ENCODE measurements at places on chromosomes 12 and 14.

DNA sequence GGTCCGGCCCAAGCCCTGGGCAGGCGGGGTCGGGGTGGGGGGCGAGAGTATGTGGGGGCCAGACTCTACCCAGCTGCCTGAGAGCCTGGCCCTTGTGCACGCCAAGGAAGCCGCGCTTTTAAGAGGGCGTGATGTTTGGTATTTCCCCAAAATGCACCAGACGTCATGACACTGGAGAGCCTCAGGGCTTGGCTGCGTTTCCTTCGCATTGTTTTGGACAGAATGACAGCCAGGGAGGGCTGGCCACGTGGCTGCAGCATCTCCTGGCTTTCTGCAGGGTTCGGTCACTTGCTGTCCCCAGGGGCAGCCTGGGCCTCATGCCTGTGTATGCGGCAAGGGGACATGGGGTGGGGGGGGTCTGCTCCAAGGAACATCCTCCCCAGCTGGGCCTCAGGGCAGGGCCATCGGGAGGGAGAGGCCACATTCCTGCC, 16.1 kb upstream of the NUDT14 start:
- DNase-seq = no peak

GRCh38 chr12:26239122-26239851, 43.9 kb downstream of the SSPN start:
- no peak for DNase-seq

GRCh38 chr12:104150416-104150815, 12.4 kb upstream of the NFYB start:
- DNase-seq = no peak

GRCh38 chr12:89238593-89238992, 113.7 kb downstream of the DUSP6 start:
- DNase-seq = no peak

- DNase-seq = no peak
Observed at GRCh38 chr12:10025236-10025635, 5.2 kb upstream of the CLEC9A start.

DNA sequence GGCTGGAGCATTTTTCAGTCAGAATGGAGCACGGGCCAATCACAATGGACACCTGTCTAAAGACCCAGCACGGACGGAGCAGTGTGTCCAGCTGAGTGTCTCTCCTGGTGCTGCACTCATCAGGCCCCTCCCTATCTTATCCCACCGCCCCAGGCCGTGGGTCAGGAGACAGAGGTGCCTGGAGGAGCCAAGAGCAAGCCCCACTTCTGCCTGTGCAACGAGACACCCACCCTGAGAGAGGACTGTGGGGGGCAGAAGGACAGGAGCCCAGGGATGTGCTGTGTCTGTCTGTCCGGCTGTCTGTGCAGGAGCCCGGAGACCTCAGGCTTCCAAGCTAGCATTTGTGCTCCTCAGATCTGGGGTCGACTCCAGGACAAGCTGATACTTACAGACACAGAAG, 69.6 kb upstream of the SFSWAP start:
- DNase-seq = no peak

GRCh38 chr12:123384318-123384993, 524 bp downstream of the KMT5A start:
- DNase-seq = no peak

- no peak for DNase-seq
Observed at GRCh38 chr14:55085060-55085660, 33.7 kb downstream of the MAPK1IP1L start.

GRCh38 chr14:77086951-77087350, 11.1 kb upstream of the CIPC start:
- no peak for DNase-seq

DNA sequence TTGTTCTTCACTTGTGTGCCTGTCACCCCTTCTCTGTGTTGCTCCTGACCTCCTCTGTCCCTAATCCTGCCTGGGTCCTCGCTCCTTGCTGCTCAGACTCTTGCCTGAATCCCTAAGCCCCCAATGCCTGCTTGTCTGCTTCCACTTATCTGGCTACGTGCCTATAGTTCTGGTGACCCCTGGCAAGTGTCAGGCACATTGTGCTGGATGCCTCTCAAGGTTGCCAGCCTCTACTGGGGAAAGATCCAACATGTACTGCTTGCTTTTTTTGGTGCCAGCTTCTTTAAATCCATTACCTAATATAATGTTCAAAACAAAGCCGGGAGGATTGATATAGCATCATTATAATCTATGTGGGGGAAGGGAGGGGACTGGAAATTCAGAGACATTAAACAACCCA, 448.0 kb upstream of the CCDC196 start:
- DNase-seq = no peak

GRCh38 chr12:68119250-68119649, 40.3 kb downstream of the IFNG start:
- no peak for DNase-seq

GRCh38 chr12:4478933-4479332, 33.3 kb upstream of the FGF6 start:
- DNase-seq = no peak

DNA sequence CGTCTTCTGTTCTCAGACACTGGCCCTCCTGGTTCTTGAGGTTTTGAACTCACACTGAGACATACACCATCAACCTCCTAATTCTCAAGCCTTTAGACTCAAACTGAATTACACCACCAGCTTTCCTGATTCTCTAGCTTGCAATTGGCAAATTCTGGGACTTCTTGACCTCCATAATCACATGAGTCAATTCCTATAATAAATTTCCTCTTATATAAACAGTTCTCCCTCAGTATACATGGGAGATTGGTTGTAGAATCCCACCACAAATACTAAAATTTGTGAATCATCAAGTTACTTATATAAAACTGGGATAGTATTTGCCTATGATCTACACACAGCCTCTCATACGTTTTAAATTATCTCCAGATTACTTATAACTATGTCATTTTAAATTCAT, 162.2 kb downstream of the DIO2 start:
- no peak for DNase-seq

- no peak for DNase-seq
Observed at GRCh38 chr12:215116-215515, 1.2 kb upstream of the SLC6A12 start.

DNA sequence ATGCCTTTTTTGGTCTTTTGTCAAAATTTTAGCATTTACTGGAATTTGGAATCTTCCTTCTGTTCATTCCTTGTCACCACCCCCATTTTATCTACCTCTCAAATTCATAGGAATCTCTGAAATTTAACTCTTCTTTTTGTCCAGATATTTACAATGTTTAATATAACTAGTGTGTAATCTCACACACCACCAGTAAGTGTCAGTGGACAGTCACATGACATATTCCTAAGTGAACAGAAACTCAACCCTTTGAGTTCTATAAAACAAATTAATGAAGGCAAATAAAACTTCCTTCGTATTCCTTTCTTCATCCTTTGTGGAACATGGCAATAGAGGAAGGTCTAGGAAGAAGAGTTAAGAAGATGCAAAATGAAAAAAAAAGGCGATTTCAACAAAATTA, 26.6 kb downstream of the ATF7 start:
- DNase-seq = no peak

- DNase-seq = no peak
Observed at GRCh38 chr12:56551070-56551469, 29.4 kb downstream of the RBMS2 start.

Measured in stimulated activated CD4-positive, alpha-beta T cell treated with anti-CD3 and anti-CD28 coated beads, Interleukin-15, amount 100 ng/mL, for 1 hour (primary cell).